ENCODE measurements at places on chromosomes 13 and 19. TPM values are rescaled to one million over a fixed set of nuclear protein-coding genes. Genes with fewer than 3 reads are reported as not detected.

GRCh38 chr13:107834717-107835116, 380.6 kb downstream of the LIG4 start:
- no peaks in the 10 kb centered on the region for H3K4me1 ChIP-seq
- no peak overlapping the region for H3K4me3 ChIP-seq
- no peak for DNase-seq
- H3K27me3 ChIP-seq, result no peaks in the 10 kb centered on the region
- H3K36me3 ChIP-seq, result no peaks in the 10 kb centered on the region

GRCh38 chr13:57450356-57450755, 181.2 kb upstream of the PCDH17 start:
- H3K27me3 ChIP-seq, result no peaks in the 10 kb centered on the region
- no peak overlapping the region for H3K27ac ChIP-seq
- no peak overlapping the region for H3K4me3 ChIP-seq
- DNase-seq, result no peak

CLEC4M gene
- total RNA-seq, result 0.80 TPM

SBK3 gene
- total RNA-seq, result not detected

DNA sequence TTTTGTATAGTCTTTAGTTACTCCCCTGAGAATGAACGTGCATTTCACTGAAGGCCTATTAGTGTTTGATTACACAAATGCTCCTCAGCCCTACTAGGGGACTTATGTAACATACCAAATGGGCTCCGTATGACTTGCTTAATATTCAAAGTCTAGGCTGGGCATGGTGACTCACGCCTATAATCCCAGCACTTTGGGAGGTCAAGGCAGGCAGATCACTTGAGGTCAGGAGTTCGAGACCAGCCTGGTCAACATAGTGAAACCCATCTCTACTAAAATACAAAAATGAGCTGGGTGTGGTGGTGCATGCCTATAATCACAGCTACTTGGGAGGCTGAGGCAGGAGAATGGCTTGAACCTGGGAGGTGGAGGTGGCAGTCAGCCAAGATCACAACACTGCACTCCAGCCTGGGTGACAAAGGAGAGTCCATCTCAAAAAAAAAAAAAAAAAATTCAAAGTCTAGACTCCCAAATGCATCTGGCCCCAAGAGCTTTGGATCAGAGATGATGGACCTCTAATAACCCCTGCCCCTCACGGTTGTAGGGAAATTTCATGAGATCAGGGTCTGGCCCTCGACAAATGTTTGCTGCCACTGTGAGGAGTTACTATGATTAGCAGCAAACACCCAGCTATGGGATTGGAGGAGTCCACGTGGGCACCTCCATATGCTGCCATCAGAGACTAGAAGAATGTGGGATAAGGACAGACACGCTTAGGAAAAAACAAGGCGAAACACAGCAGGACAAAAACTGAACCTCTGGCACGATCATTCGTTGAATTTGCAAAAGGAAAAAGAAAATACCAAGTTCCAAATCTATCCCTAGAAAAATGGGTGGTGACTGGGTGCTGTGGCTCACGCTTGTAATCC, 4.6 kb downstream of the FBXO17 start:
- H3K4me1 ChIP-seq, result peaks cover 4% of the 10 kb centered on the region
- H3K4me3 ChIP-seq, result no peak overlapping the region
- no peaks in the 10 kb centered on the region for H3K27me3 ChIP-seq
- no peak for DNase-seq

- peak; percentile 46 for DNase-seq
- H3K27me3 ChIP-seq, result no peaks in the 10 kb centered on the region
- no peaks in the 10 kb centered on the region for H3K36me3 ChIP-seq
- no peak overlapping the region for H3K4me3 ChIP-seq
- peaks cover 3% of the 10 kb centered on the region for H3K4me1 ChIP-seq
Observed at GRCh38 chr13:53010374-53011105, 18.1 kb upstream of the OLFM4 start.

- no peak for DNase-seq
- H3K36me3 ChIP-seq, result no peaks in the 10 kb centered on the region
- H3K27me3 ChIP-seq, result no peaks in the 10 kb centered on the region
- no peaks in the 10 kb centered on the region for H3K4me1 ChIP-seq
- no peak overlapping the region for H3K4me3 ChIP-seq
- no peak overlapping the region for H3K27ac ChIP-seq
Observed at GRCh38 chr13:99619207-99619606, 117.9 kb downstream of the TM9SF2 start.

All from hepatocyte (in vitro differentiated cells).